ENCODE measurements at places on chromosomes 2 and 18. TPM values are rescaled to one million over a fixed set of nuclear protein-coding genes. Genes with fewer than 3 reads are reported as not detected.

- DNase-seq = no peak
These were observed 99.0 kb downstream of the EPB41L3 start for GRCh38 chr18:5444847-5445246.

GRCh38 chr2:74893332-74893731, 59.4 kb downstream of the HK2 start:
- no peak for DNase-seq

DNA sequence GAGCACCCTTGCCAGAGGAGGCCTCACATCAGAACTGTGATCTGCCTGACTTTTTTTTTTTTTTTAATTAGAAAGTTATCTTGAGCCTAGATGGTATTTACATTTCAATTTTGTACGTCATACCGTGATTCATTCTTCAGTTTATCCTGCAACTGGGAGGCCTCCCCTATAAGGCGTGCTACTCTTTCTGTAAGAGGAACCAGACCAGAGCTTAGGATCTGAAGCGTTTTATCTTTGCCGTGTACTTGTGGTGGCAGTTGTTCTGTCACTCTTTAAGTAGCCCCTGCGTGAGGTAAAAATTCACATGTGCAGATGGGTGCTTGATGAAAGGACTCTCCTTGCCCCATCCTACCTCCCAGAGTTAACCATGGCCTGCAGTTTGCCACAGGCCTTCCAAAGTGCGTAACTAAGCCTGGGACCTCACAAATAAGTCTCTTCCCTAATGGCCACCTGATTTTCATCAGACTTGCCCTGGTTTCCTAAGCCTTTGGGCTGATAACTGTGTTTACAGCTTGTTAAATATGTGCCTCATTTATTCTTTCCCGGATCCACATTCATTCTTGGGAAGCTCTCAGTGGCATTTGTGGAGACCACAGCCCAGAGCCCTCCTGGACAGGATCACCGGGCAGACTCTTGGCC, 96.0 kb downstream of the MTCL1 start:
- no peak for DNase-seq

ERMN gene
- total RNA-seq = 1.2 TPM

DNA sequence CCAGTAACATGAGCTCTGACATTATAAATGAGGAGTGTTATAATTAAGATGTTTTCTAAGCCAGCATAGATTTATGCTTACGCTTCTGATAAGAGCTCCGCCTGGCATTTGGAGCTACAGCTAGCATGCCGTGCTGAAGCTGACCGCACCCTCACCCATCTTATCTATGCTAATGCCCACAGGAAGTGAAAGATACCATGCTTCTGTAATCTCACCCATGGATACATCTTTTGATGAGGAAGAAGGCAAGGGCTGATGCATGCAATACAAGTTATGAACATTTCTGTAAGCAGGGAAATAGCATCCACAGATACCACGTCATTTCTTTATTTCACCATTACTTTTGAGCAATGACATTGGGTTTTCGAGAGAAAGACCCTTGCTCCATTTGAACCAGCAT, 82.3 kb downstream of the ARL4C start:
- DNase-seq = no peak

- peak; percentile 48 for DNase-seq
These were observed 115.1 kb upstream of the GPC1 start for GRCh38 chr2:240320204-240320993.

DNA sequence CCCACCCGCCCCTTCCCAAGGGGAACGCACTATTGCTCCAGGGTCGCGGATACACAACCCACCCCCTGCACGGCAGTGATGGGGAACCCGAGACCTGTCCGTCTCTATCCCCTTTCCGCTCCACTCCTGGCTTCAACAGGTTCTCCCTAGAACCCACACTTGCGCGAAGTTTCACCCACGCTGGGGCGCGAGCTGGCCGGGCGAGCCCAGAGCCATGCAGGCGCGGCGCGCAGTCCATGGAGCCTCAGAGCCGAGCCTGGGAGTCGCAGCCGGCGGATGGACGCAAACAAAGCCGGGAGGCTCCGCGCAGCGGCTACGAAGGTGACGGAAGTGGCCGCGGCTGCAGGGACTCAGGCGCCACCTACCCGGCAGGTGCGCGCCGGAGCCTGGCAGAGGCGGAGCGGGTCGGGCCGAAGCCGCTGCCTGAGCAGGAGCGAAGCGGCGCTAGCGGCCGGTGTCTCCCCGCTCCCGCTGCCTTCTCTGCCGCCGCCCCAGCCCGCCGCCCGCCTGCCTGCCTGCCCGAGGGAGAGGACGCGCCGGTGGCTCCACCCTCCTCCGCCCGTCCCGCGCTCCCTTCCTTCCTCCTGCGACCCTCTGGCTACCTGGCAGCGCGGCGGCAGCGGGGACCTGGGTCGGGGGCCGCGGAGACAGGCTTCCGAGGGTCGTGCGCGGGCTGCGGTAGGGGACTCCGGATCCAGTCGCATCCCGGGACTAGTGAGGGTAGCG, 14.0 kb downstream of the ALPG start:
- peak; percentile 85 for DNase-seq

DNA sequence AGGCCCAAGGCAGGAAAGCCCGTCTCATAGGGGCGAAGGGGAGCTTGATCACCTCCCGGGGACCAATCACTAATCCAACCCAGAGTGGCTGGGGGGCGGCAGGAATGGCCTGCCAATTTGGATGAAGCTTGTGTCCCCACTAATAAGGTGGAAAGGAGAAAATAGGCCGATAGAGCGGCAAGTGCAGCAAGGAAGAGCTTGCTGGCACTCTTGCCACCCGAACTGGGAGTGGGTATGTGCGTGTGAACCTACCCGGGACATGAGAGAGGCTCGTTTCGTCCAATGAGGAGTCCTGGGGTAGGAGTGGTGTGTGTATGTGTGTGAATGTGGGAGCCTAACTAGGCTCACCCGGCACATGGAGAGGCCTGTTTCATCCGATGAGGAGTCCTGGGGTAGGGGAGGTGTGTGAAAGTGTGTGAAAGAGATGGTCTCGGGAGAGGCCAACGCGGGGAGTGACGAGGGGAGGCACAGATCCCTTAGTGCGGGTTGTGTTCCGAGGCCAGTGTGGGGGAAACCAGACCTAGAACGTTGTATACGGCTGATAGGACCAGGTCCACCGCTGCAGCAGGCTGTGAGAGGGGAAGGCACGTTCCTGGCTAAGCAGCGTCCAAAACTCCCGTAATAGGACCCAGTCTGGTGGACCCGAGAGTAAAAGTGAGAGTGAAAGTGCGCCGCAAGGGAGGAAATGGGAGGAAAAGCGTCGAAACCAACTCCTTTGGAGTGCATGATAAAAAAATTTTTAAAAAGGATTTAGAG, 47.1 kb upstream of the SELENOI start:
- peak; percentile 49 for DNase-seq
